Stimulated activated CD8-positive, alpha-beta memory T cell treated with anti-CD3 and anti-CD28 coated beads, Interleukin-4, amount 100 ng/mL, for 4 hours (primary cell): ENCODE measurements at places on chromosomes 4 and X.

DNA sequence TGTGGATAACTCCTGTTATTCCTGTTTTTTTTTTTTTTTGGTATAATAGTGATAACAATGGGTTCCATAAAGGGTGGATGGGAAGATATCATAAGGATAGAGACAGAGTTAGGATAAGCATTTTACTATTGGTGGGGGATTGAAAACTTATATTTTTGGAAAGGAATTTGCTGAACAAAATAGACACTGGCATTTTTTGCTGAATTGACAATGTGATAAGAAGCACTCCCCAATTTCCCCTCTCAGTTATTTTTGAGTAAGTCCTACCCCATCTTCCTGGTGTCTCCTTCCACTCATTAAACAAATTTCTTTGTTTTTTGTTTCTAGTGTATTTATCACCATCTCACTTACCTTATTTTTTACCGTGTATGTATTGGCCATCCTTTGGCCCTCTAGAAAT, 55.8 kb downstream of the AMELX start:
- no peak for DNase-seq

DNA sequence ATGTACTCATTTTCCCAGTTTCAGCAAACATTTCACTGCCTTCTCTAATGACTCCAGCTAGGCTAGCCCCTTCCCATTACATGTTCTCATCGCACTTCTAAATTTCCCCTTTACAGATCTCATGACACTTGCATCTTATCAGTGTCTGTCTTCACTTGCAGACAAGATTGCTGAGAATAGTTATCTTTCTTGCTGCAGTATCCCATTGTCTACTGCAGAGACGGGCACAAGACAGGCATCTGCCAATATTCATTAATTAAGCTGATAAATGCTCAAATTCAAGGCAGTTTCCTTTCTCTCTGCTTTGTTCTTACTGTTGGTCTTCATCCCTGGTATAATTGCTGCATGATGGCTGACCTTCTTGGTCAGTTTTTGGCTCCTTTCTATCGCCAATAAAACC, 175.9 kb downstream of the ANTXR2 start:
- DNase-seq, result no peak

- DNase-seq, result no peak
These were observed 4.1 kb downstream of the PITX2 start for GRCh38 chr4:110618581-110619462.

- no peak for DNase-seq
These were observed 502.1 kb upstream of the NR3C2 start for GRCh38 chr4:148944136-148944838.

- no peak for DNase-seq
These were observed 7.4 kb downstream of the APOO start for GRCh38 chrX:23900220-23900797.

GRCh38 chr4:99180382-99181070, 36.4 kb upstream of the ADH4 start:
- DNase-seq, result no peak

DNA sequence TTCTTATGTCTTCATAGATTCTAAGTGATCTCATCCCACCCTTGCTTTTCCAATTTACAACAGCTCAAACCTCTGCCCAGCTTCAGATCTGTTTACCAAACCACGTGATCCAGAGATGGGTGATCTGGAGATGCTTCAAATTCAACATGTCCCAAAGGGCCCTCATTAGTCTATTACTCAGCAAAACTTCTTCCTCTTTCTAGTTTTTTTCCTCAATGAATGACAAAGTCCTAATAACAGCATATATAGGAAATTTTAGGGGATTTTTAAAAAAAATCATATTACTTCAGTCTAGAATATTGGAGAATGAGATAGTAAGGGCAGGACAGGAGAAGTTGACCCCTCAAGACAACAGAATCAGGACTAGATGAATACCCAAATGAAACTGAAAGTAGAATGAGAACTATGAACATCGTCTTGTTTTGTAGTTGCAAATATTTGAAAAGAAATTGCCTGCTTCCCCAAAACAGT, 127.1 kb downstream of the CFAP299 start:
- no peak for DNase-seq

DNA sequence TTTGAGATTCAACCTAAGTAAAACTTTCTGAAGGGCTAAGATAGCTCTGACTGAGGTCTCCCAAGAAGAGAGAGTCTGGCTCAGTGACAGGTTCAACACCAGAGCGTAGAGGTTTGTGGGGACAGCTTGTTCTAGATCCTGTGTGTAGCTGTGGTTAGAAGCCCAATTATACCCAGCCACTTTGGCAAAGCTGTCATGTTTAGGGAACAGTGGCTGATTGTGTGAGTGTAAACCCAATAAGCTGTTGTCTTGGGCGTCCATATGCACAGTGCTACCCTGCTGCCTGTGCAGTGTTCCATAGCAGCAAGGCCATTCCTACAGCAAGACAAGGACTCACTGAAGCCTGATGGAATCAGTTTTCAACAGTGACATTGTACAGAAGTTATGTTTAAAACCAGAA, 11.2 kb upstream of the SCRG1 start:
- DNase-seq, result no peak

DNA sequence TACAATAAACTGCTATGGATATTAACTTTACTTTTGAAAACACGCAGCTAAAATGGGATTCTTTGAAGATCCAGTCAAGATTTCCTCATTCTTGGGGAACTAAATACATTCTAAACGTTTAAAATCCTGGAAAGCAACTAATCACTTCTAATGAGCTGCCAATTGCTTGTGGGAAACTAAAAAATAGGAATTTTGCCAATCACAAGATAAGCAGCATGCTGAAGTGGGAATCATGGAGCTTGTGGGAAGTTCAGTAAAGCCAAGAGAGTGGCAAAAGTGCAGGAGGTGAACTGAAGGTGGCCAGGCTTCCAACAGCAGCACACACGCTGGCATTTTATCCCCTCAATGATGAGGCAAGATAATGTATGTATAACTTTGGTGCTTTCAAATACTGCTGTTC, 133.0 kb downstream of the GPC3 start:
- no peak for DNase-seq

- no peak for DNase-seq
These were observed 384.2 kb downstream of the SH3BGRL start for GRCh38 chrX:81586096-81586495.

DNA sequence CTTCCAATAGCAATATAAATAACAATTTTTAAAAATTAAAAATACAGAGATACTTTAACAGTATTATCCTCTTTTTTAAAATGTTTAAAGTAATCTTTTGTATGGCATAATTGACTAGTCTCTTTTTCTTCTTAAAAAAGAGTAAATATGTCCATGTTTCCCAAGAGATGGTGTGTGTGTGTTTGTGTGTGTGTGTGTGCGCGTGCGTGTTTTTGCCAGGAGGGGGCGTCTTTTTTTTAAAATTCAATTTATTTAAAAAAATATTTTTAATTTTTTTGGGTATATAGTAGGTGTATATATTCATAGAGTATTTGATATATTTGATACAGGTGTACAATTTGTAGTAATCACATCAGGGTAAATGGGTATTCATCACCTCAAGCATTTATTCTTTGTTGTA, 1073.7 kb downstream of the PCDH7 start:
- no peak for DNase-seq

- no peak for DNase-seq
These were observed 103.9 kb downstream of the ARAP2 start for GRCh38 chr4:36140421-36140820.

GRCh38 chr4:25238052-25238451, 4.2 kb downstream of the PI4K2B start:
- no peak for DNase-seq

DNA sequence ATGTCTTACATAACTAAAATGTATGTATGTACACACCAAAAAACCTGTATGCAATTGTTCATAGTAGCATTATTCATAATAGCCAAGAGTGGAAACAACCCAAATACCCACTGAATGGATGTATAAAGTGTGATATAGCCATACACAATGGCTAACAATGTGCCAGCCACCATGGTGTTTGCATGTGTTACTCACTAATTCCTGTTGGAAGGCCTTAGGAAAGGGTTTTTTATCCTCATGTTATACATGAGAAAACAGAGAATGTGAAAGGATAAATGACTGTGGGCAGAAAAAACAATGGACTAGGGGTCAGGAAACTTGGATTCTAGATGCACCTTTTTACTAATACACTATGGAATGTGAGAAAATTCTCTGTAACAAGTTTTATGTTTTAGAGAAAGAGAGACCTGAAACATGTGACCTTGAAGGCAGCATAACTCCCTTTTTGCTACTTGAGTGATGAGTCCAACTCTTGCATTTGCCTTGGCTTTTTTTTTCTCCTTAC, 55.7 kb downstream of the TIGD2 start:
- no peak for DNase-seq

DNA sequence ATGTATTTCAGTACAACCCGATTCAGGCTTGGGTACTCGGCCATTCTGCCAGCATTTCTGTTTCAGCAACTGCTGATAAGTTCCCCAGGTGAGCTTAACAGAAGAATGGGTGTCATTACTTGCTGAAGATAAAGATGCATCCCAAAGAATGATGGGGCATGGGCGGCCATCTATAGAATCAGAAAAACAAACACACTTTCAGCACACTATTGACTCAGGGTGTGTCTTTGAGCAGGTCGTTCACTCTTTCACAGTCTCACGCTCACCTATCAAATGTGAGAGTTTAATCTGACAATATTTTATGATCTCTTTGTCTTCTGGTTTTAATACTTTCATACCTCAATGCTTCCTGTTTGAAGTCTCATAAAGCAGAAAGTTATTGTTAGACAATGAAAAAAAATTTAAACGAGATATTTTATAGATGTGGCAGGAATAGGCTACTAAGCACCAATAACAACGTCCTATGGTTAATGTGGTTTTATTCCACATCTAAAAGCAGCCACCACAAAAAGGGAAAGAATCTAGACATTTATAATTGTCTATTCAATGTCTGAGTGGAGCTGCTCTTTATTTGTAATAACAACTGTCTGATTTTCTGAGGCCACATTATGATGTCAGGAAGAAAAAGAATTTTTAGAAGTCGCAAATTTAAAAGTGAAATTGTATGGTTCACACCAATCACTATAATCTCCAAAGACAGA, 17.0 kb downstream of the GASK1B start:
- no peak for DNase-seq

GRCh38 chr4:135316266-135316779, 1114.7 kb upstream of the PABPC4L start:
- DNase-seq, result no peak

GRCh38 chr4:123209436-123209835, 187.2 kb upstream of the SPRY1 start:
- DNase-seq, result no peak
